Fibroblast of lung (primary cell): ENCODE measurements at places on chromosomes 3 and 15. TPM values are rescaled to one million over a fixed set of nuclear protein-coding genes. Genes with fewer than 3 reads are reported as not detected.

- DNase-seq, result no peak
Measured at GRCh38 chr3:169158379-169158778, 505.1 kb downstream of the MECOM start.

DNA sequence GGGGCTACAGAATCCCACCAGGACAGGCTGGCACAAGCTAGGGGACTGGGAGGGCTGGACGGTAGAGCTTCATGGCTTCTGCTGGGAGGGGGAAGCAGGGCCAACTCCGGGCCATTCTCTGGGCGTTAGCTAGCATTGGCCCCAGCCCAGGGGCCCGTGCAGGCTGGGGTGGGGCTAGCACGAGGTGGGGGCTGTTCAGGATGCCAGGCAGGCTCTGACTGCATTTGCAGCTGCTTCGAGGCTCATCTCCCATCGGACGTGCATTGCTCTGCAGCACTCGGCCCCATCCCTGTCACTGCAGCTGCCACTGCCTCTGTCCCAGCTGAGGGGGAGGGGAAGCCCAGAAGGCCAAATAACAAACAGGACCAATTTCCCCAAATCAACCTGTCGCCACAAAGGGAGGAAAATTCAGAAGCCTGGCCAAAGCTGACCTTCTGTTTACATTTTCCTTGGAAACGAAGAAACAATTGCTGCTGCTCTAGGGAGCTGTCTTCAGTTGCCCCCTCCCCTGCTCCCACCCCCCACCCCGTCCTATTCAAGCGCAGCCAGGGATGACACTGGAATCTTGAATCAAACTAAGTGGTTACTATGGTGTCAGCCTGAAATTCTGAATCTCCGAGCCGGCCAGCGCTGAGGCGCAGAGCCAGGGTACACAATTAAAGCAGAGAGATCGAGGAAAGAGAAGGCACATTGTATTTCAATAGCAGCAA lies 138.8 kb upstream of the PRR20G start:
- DNase-seq, result no peak

GRCh38 chr15:44532689-44533088 lies 4.3 kb upstream of the EIF3J start:
- no peak for DNase-seq

DNA sequence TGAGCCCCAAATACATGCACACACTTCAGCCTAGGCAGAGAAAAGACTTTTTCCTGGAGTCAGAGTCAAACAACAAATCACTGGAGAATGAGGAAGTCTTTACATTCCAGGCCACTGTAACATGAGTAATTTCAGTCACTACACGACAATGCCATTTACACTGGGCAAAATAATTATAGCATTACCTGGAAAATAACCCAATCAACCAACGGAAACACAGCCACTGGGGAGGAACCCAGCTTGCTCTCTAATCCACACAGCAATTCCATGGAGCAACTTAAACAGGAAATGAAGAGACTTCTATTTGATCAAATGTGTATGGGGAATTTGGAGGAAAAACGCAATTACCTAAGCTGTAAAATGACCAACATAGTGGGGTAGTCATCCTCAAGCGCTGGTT lies 15.2 kb downstream of the FSTL1 start:
- DNase-seq, result peak; percentile 77

- peak; percentile 6 for DNase-seq
Measured at GRCh38 chr15:101554115-101554915, 64.8 kb upstream of the PCSK6 start.

- no peak for DNase-seq
Measured at GRCh38 chr3:54506603-54507002, 384.3 kb downstream of the CACNA2D3 start.

- peak; percentile 34 for DNase-seq
Measured at GRCh38 chr15:37109872-37110572, 9.7 kb upstream of the MEIS2 start.

Gene ACAN
- total RNA-seq, result under 0.01 TPM in 2 replicates

DNA sequence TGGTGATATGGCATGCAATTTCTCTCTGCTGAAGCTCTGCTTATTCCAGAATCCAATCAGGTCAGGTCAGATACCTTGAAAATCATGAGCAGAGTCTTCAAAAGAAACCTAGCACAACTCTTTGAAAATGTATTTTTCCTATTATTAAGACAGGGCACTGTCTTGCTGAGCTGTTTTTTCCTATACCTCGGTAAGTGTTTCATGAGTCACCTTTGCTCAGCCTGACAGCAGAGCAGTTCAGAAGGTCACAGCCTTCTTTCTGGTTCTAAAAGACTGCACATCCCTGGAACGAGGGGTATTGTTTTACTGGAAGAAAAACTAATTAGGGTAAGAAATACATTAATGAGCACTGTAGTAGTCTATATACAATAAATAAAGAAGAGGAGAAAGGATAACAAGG lies 422.0 kb downstream of the SOX2 start:
- no peak for DNase-seq

Gene C2CD4A
- total RNA-seq, result not detected in 2 replicates

GRCh38 chr3:188416041-188416440 lies 262.1 kb downstream of the LPP start:
- no peak for DNase-seq

- DNase-seq, result peak; percentile 78
Measured at GRCh38 chr3:58167431-58168351, 43.1 kb downstream of the DNASE1L3 start.

- no peak for DNase-seq
Measured at GRCh38 chr15:25422021-25422420, 16.8 kb downstream of the UBE3A start.

Gene ARGFX
- not detected in 2 replicates for total RNA-seq

DNA sequence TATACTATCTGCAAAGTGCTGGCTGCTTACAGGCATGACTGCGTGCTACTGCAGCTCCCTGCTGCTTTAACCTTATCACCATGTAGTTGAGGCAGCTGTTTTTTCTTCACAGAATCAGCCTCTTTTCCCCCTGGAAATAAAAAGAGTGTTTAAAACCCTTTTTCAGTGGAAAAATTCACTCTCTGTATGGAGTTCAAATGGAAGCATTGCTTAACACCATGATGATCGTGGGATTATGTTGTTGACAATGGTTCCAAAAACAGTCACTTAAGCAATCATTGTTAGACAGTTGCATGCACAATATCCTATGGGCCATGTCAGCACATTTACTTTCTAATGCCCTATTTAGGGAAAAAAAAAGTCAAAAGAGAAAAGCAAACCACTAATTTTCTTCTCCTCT lies 536.4 kb downstream of the UNC13C start:
- no peak for DNase-seq

Gene NUSAP1
- 15.9 and 27.6 TPM in 2 replicates for total RNA-seq

- no peak for DNase-seq
Measured at GRCh38 chr3:153974614-153975013, 146.6 kb upstream of the ARHGEF26 start.

Gene IL17RD
- 1.8 and 2.1 TPM in 2 replicates for total RNA-seq

DNA sequence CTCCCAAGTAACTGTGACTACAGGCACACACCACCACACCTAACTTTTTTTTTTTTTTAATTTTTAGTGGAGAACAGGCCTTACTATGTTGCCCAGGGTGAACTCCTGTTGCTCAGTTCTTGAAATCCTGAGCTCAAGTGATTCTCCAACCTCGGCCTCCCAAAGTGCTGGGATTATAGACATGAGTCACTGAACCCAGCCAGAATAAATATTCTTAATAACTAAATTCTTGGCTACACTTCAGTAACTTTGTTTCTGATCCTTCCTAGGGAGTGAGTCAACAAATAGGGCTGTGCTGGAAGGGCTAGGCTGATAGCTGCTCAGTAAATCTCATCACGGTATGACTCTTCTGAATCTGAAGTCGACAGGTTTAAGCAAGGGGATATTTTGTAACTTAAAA lies 56.6 kb downstream of the P3H2 start:
- DNase-seq, result peak; percentile 89

DNA sequence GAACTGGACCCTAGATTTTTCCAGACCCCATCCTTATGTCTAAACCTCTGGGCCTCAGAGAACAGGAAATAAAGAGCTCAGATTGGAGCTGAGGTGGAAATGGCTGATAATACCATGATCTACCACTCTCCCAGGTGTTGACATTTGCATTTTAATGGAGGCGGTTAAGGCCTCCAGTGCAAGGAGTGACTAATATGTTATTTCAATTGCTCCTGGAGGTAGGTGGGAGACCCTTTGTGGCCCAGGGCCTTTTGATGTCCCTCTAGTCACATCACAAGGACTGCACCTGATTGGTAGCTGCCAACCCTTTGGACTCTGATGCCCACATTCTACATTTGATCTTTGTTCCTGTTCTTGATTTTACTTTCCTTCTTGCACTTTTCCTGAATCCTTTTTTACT lies 9.0 kb upstream of the ADCY5 start:
- no peak for DNase-seq

DNA sequence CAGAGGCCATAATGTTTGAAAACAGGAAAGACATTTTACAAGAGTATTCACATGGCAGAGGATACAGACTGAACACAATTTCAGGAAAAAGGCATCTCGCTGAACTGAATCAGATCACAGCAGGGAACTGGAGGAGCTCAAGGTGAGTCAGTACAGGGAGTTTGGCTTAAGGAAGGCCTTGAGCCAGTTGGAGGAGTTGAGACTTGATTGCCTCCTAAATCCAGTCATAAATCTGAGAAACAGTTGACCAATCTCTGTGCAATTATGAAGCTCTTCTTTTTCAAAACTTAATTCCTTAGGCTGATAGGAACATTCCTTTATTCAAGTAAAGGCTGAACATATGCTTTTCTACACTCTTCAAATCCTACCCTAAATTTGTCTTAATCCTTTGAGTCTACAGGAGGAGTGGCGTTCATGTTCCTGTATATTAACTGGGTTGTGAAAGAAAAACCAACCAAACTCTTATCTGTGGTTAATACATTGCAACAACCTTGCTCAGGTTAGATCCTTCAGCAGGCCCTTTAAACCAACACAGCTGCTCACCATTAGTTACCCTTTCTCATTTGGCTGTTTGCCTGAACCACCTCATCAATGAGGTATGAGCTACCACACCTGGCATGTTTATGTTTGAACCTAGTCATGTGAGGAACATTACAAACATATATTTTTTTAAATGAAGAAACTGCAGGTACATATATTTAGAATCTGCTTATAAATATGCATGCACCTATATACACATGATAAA lies 404.1 kb upstream of the ATP11B start:
- no peak for DNase-seq

DNA sequence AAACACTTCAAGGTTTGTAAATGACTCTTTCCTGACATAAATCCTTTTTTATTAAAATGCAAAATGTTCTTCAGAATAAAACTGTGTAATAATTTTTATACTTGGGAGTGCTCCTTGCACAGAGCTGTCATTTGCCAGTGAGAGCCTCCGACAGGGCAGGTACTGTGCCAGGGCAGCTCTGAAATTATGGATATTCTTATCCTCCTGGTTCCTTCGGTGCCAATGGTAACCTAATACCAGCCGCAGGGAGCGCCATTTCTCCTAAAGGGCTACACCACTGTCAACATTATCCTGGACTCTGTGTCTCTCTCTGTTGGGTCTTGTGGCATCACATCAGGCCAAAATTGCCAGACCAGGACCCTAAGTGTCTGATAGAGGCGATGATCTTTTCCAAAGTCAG lies 33.0 kb downstream of the CHDH start:
- DNase-seq, result no peak

Gene CAPN3
- total RNA-seq, result 1.8 and 3.6 TPM in 2 replicates

DNA sequence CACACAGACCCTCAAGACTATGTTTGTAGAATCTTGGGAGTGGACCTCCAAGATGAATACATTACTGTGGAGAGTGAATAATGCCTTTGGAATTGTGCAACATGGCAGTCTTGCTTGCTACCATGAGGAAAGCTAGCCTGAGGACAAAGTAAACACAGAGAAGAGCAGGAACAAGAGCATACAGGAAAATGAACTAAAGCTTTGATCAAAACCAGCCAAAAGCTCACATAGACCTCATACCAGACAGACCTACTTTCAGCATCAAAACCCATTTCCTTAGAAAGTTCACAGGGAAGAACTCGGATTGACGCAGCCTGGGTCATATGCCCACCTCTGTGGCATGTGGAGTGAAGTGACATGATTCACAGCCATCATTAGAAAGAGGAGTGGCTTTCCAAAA lies 3.3 kb upstream of the RAB8B start:
- peak; percentile 64 for DNase-seq

GRCh38 chr3:31432897-31433678 lies 99.6 kb upstream of the STT3B start:
- DNase-seq, result peak; percentile 21

DNA sequence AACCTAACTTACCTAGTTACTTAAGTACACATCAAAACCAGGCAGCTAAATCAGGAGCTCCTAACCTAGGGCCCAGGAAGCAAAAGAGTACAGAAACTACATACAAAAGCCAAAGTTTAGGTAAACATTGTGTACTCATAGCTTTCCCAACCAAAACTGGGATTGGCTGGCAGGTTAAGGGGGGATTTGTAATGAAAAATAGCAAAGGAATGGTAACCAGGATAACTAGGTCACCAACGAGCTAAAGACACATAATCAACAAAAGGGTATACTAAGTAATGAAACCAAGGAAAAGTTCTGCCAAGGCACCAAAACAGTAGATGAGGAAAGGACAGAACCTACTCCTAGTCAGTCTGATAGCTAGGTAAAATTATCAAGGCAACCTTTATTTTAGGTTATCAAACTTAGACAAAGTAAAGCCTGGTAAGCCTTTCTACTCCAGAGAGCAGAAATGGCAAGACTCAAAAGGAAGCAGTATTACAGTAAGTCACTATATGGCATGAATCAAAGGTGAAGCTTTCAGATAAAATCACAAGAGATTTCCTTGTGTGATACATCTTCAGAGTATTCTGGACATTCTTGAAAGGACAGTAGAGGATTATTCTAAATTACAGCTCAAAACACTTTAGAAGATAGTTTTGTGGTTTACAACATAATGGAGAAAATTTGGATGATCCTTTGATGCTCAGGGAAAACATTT lies 10.2 kb downstream of the TRA2B start:
- DNase-seq, result no peak

- no peak for DNase-seq
Measured at GRCh38 chr3:27877061-27878013, 155.2 kb upstream of the EOMES start.

- no peak for DNase-seq
Measured at GRCh38 chr3:53026382-53027162, 19.3 kb downstream of the SFMBT1 start.

GRCh38 chr3:195451373-195452015 lies 8.7 kb upstream of the ACAP2 start:
- DNase-seq, result no peak

- peak; percentile 96 for DNase-seq
Measured at GRCh38 chr15:51874751-51875644, 45.5 kb downstream of the TMOD3 start.

- DNase-seq, result no peak
Measured at GRCh38 chr3:142056656-142057330, 92.6 kb downstream of the TFDP2 start.

Gene SLC7A14
- 0.26 and 1.3 TPM in 2 replicates for total RNA-seq

Gene IL5RA
- not detected in 2 replicates for total RNA-seq

- no peak for DNase-seq
Measured at GRCh38 chr3:37640636-37641375, 220.9 kb upstream of the CTDSPL start.

Gene OR5K1
- total RNA-seq, result not detected in 2 replicates
